Right ventricle myocardium inferior (tissue), 1 donor: ENCODE measurements at places on chromosomes 3 and 15. TPM values are rescaled to one million over a fixed set of nuclear protein-coding genes. Genes with fewer than 3 reads are reported as not detected.

The ETV5 gene
- total RNA-seq, result 4.7 TPM

DNA sequence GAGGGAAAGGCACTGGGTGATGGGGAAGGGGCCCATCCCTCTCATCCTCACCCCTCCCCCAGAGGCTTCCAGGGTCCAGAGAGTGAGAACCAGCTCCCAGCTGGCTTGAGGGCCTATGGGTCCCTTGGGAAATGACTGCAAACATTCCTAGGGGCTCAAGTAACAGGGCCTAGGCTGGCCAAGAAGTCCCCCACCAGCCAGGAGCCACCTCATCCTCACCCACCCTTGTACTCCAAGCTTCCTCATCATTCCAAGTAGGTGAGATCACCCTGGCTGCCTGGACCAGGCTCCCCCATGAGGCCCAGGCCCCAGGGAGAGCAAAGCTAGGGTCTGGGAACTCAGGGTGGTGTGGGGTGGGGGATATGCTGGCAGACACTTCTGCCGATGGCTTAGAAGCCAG is 14.8 kb downstream of the LOXL1 start:
- no peak for DNase-seq

- DNase-seq, result no peak
Measured at GRCh38 chr15:61661791-61662190, 398.5 kb downstream of the VPS13C start.

The HRG gene
- total RNA-seq, result not detected

The SCAMP5 gene
- 1.9 TPM for total RNA-seq

- DNase-seq, result no peak
Measured at GRCh38 chr3:182105875-182106274, 394.1 kb downstream of the SOX2 start.

DNA sequence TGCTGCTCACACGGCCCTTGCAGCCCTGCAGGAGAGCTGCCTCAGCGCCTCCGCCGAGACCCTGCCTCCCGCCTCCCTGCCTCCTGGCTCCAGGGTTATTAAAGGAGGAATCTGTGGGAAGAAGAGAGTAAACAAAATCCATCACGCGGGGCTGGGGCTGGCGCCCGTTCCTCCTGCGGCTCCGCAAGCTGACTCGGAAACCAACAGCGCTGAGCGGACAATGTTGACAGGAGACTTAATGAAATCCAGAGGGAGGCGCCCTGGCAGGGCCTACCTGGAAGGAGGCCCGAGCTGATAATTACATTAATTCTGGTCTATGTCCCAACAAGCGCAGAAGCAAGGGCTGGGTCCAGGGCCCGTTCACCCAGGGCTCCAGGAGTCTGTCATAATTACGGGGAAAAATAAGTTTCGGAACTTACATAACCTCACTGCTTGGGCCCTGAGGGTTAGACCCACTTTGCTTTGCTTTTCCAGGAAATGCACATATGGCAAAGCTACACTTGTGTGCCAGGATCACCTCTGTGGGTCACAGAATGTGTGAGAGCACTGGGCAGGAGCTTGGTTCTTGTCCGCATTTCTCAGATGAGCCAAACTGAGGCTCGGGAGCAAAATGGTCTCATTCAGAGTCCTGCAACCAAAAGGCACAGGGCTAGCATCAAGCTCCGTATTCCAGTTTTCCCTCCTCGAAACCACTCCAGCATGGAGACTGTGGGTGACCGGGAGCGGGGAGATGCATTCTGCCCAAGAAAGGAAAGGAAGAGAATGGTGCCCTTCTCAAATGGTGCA is 43.8 kb upstream of the SLC6A6 start:
- DNase-seq, result peak; percentile 82

The COL8A1 gene
- 14.1 TPM for total RNA-seq

The SH2D7 gene
- not detected for total RNA-seq

- DNase-seq, result no peak
Measured at GRCh38 chr3:194247350-194247740, 103.8 kb downstream of the CPN2 start.

GRCh38 chr3:183540501-183541234 is 14.8 kb downstream of the KLHL6 start:
- DNase-seq, result no peak

- no peak for DNase-seq
Measured at GRCh38 chr15:90037511-90037860, 36.4 kb downstream of the ZNF710 start.

The STRA6 gene
- total RNA-seq, result not detected

- no peak for DNase-seq
Measured at GRCh38 chr15:84947947-84948830, 33.5 kb upstream of the PDE8A start.

The MFAP1 gene
- 18.9 TPM for total RNA-seq

The NTRK3 gene
- total RNA-seq, result 5.1 TPM

GRCh38 chr3:191369616-191370010 is 39.3 kb upstream of the UTS2B start:
- DNase-seq, result no peak

DNA sequence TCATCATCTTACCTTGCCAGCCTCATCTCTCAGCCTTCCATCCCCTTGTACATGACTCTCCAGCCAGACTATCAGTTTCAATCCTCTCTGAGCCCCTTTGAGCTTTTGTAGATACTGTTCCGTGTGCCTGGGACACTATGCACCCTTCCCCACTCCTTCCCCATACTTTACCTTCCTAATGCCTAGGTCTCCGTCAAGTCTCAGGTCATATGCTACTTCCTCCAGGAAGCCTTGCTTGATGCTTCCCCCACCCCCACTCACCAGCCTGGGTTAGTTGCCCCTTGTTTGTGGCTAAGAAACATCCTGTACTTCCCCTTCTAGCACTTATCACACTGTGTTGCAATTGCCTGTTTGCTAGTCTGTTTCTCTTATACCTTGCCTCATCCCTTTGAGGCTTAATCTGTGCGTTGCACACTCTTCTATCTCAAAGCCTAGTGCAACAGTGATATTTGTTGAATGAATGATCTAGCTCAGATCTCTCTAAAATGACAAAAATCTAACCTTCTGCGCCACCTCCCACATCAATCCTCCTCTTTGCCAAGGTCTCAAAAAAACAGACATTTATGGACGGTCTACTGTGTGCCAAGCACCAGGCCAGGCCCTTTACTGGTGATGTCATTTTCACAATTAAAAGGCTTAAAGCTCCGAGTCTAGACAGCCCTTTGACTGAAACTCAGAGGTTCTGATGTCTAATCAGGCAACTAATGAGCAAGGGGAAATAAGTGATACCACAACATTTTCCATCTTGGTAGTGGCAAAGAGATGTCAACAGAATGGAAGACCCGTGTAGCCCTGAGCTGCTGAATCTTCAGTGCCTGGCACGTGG is 6.5 kb upstream of the USP3 start:
- peak; percentile 81 for DNase-seq

DNA sequence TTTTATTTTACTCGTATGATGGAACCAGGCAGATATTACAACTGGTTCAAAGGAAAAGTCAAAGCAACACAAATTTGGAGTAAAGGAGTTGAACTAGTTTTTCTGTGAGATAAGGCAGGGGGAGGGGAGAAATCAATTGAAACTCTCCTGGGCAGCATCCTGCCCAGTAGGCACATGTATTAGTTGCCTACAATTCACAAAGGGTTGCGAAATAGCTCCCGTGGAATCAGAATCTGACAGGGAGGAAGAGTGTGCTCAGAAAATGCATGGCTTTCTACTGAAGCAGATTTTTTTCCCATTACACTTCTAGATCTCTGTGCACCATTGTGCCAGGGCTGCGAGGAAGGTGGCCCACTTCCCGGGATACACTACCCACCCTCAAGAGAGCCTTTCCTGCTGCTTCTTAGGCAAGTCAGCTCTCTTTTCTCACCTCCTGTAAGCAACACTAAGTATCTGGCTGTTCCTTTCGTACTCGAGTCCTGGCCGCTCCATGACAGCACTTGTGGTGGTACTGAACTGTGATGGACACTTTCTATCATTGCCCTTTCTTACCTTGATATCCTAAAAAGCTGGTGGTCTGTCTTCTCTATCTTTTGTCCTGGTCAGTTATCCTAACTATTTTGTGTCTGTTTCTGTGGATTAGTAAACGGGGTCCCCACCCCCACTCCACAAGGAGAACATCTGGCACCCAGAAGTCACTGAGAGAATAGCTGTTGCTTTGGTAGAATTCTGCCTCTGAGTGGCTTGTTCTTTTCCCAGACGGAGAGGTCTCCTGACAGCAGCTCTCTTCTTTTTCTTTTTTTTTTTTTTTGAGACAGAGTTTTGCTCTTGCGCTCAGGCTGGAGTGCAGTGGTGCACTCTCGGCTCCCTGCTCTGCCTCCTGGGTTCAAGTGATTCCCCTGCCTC is 74.8 kb downstream of the RPL39L start:
- no peak for DNase-seq

DNA sequence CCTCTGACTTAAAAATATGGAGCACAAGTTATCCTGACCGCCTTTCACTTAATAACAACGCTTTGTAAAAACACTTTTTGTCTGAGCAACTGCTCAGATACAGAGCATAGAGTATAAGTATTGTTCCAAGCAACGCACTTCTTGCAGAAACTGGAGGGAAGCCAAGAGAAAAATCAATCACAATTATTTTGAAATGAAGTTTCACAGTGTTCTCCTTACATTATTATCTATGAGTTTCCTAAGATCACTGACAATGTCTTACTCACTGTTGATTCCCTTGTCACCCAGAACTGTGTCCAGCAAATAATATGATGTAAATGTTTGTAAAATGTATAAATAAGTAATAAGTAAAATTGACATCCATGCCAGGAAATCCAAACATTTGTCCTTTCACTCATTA is 184.6 kb upstream of the GPR149 start:
- DNase-seq, result no peak

GRCh38 chr3:181770296-181770695 is 58.6 kb downstream of the SOX2 start:
- DNase-seq, result no peak

DNA sequence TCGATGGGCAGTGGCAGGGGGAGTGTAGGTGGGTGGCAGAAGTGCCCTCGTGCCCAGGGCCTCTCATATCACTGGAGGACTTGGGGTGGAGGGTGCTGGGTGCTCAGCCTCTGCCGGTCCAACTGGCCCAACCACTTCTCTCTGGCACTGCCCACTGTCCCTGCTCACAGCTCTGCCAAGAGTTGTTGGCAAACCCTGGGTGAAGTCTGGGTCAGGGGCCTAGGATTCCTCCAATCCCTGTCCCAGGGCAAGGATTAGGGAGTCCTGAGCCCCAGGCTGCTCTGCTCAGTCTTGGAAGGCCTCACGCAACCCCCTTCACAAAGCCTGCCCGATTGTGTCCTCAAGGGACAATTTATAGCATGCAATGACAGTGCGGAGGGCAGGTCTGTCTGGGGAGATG is 5.2 kb upstream of the PRKCD start:
- no peak for DNase-seq

The SCAANT1 gene
- total RNA-seq, result not detected

GRCh38 chr3:81694662-81695061 is 66.8 kb downstream of the GBE1 start:
- DNase-seq, result no peak

DNA sequence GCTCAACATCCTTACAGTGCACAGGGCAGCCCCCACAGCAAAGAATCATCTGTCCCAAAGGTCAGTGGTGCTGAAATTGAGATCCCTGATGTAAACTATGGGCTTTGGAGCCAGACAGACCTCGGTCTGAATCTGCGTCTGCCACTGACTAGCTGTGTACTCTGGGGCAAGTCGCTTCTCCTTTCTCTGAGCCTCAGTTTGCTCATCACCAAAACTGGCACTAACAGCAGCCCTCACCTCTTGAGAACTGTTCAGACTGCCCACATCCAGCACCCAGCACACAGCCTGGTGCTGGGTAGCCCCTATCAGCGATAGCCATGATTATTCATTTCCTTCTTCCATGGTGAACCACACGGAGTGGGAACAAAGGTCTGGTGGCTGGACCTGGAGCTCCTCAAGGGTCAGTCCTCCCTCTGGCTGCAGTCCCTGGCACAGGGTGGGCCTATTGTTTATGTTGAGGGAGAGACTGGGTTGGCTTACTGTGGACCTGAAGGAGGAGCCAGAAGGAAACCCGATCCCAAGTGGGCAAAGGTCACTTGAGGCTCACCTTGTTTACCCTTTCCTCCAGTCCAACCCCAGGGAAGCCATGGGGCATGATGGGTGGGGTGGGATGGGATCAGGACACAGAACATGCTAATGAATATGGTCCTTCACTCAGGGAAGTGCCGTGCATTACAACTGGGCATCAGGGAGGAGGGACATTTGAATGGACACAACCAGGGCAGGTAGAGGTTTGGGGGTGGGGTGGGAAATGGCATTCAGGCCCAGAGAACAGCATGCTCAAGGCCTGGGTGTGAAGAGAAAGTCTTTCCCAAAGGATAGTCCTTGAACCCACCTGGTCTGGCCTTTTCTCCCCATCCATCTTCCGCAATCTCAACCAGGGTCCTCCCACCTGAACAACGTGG is 1.6 kb upstream of the PRKCD start:
- no peak for DNase-seq

DNA sequence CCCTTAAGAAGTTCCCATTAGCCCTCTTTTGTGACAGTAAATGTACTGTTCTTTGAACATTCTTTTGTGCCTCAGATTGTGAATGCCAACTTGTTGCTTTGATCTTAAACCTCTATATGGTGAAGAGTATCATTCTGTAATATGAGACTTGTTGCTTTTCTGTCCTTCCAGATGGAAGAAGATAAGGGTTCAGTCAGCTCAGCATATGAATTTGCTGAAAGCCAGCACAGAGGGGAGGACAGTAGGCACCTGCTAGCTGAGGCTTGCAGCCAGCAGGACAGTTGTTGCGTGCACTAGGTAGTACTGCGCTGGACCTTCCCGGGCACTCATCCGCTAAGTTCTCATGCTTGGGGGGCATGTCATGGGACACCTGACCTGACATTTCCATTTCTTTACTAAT is 74.7 kb downstream of the DCUN1D1 start:
- no peak for DNase-seq

DNA sequence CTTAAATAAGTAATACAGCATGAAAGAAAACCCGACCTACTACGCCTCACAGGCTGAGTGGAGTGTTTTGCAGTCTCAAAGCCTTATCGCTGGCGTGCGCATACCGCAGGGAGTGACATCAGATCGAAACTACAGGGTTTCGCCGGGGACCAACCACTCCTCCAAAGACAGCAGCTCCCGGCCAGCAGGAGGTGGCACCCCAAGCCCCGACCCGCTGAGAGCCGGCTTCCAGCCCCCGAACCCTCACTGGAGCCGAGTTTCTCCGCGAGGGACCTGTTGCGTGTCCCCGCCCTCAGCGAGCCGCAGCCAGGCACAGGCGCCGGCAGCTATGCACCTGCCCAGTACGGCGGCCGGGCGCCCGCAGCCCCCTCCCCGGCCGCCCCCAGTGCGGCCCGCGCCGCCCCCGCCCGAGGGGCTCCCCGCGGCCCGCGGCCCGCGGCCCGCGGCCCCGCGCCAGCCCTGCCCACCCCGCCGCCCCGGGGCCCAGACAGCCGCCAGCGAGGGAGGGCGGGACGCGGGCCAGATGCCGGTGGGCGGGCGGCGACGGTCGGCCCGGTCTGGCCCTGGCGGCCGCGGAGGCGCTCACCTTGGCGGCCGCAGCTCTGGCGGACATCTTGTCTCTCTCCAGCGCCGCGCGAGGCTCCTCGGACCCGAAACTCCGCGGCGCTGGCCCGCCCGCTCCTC is 710 bp downstream of the TJP1 start:
- peak; percentile 80 for DNase-seq
